ENCODE measurements at places on chromosomes 1 and 21. TPM values are rescaled to one million over a fixed set of nuclear protein-coding genes. Genes with fewer than 3 reads are reported as not detected.

HHIPL2 gene
- 0.10 TPM for total RNA-seq

LBR gene
- 64.8 TPM for total RNA-seq

SRSF4 gene
- 55.5 TPM for total RNA-seq

CASP9 gene
- 5.1 TPM for total RNA-seq

NOS1AP gene
- total RNA-seq: 2.1 TPM

LCE1A gene
- 1.7 TPM for total RNA-seq

BATF3 gene
- 1.6 TPM for total RNA-seq

KLHL12 gene
- total RNA-seq: 21.3 TPM

MAP1LC3C gene
- 1.1 TPM for total RNA-seq

YOD1 gene
- total RNA-seq: 27.8 TPM

AMY1C gene
- total RNA-seq: not detected

GRCh38 chr1:10756842-10757241 is 39.6 kb downstream of the CASZ1 start:
- no peak for DNase-seq

- no peak for DNase-seq
These were observed 83.4 kb downstream of the SNRPE start for GRCh38 chr1:203944651-203945404.

- DNase-seq: no peak
These were observed 136.7 kb downstream of the CENPF start for GRCh38 chr1:214739621-214740238.

GRCh38 chr1:208216062-208216461 is 28.1 kb downstream of the PLXNA2 start:
- no peak for DNase-seq

DNA sequence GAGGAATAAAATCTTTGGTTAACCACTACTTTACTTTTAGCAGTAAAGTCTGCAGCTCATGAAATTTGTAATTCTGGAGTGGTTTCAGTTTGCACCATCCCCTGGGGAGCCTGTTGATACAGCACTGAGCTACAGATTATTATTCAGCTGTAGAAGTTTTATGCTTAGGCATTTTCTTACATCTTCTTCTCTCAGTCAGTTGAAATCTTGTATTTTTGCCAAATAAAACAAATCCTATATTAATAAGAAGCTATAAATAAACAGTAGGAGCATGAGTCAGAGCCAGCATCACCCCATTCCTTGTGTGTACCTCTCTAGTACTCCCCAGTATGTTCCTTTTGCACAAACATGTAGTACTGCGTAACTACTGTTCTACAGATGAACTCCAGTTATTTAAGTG is 118.9 kb downstream of the ATF6 start:
- DNase-seq: peak; percentile 56

GRCh38 chr1:16349847-16350406 is 2.4 kb downstream of the FBXO42 start:
- no peak for DNase-seq

- peak; percentile 22 for DNase-seq
These were observed 38.2 kb upstream of the H6PD start for GRCh38 chr1:9196129-9197040.

DNA sequence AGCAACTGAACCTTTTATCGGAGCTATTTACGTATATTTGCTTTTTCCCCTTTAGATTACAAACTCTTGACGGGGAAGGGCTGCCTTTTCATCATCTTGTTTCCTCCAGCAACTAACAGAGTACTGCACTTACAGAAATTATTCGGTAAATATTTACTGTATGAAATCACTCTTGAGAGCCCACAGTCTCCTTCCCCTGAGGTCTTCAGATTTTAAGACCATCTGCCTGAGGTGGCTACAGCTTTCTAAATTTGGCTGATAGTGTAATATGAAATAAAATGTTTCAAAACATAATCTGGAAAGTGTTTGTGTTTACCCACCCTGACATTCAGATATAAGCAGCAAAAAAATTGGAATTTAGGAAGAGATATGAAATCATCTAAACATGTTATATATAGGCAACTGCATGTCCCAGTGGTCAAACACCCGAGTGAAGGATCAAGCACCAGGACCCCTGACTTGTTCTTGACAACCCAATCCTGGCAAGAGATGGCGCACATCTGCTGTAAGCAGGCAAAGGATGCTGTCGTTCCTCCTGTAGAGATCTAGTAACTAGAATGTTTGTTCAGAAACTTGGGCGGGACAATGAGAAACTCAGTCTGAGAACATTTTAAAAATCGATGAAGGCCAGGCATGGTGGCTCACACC is 60.9 kb downstream of the SIPA1L2 start:
- no peak for DNase-seq

DNA sequence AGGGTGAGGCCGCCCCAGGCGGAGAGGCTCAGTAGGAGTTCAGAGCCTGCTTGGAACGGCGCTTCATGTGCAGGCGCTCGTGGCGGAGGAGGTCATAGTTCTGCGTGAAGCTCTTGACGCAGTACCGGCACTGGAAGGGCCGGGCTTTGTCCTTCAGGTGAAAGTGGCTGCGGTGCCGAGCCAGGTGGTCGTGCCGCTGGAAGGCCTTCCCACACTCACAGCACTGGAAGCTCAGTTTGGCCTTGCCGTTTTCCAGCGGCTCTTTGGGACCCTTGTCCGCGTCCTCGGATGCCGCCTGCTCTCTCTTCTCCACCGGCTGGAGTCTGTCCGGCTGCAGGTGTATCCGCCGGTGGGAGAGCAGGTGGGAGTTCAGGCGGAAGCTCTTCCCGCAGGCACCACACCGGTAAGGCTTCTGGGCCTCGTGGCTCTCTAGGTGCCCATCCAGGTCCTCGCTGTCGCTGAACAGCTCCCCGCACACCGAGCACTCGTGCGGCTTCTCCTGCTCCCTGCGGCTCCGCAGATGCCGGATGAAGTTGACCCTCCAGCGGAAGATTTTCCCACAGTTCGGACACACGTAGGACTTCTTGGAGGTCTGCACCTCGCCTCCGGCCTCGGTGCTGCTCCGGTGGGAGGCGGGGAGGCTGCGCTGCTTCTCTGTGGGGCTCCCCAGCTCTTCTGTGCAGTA is 31.0 kb downstream of the ZNF496 start:
- DNase-seq: no peak

- DNase-seq: no peak
These were observed 1266.9 kb upstream of the ADGRL2 start for GRCh38 chr1:80533775-80534334.

GRCh38 chr1:22506130-22506692 is 54.6 kb downstream of the ZBTB40 start:
- DNase-seq: no peak

DNA sequence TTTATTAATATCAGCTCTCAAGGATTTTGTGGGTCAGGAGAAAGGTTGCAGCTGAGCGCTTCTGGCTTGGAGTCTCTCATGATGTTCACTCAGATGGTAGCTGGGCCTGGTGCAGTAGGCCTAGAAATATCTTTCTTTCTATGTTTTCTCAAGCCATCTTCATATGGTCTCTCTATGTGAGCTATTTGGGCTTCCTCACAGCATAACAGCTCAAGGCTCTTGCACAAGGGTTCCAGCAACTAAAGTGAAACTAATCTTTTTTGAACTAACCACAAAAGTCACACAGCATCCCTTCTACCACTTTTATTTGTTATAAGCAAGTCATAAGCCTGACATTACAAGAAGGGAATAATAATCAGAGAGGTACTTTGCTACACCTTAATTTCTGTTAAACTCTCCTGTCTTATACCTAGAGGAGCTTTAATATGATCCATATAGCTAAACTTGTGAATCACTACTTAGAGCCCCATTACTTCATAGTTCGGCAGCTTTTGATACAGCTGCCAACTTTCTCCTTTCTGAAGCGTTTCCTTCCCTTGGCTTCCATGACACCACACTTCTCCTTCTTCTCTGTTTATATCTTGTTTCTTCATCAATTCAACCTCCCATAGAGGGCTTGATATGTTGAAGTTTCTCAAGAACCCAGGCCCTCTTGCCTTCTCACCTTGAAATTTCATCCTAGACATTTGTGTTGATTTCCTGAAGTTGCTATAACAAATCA is 720.2 kb downstream of the LTN1 start:
- no peak for DNase-seq

- no peak for DNase-seq
These were observed 106.8 kb downstream of the AK5 start for GRCh38 chr1:77388661-77389060.

DNA sequence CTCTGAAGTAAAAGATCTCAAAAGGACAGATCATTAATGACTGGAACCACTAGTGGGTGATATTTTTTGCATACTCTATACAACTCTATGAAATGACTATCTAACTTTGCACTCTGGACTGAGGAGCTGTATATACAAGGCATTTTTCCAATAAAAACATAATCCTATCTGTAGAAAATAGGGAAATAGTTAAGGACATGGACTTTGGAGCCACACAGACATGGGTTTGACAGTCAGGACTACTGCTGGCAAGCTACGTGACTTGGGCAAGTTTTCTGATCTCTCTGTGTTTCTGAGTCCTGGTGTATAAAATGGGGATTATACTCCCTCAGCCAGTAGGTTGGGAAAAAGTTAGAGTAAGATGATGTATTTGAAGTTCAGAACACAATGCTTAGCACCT is 20.9 kb upstream of the HSD3B2 start:
- DNase-seq: no peak

- DNase-seq: no peak
These were observed 2.0 kb upstream of the RABGAP1L start for GRCh38 chr1:174157157-174157806.

GRCh38 chr1:49160677-49161076 is 384.0 kb upstream of the BEND5 start:
- DNase-seq: no peak
